HFFc6 (cell line): ENCODE measurements at places on chromosomes 6 and 20.

DNA sequence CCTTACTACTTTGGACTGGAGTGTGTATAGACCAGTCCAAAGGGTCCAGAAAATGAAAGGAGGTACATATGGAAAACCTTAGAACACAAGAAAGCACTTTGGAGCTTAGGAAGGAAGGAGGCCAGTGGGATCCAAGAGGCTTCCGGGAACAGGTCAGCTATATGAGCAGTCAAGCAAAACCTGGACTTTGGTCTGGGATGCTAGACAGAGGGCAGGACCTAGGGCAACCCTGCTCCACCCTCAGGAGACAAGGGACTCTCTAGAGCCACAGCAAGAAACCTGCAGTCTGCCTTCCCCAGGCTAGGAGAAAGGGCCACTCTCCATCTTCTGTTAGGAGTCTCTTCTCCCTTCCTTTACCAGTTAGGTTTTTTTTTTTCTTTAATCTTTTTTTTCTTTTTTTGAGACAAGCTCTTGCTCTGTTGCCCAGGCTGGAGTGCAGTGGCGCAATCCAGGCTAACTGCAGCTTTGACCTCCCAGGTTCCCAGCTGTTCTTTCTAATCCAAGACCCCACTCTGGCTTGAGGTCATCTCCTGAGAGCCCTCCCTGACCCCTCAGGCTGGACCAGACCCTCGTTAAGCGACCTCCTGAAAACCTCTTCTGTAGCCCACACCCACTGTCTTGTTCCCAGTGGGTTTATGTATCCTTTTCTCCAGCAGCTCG, 4.6 kb downstream of the KCNK5 start:
- DNase-seq = no peak

GRCh38 chr6:25608558-25609174, 43.3 kb upstream of the SCGN start:
- no peak for DNase-seq

GRCh38 chr20:32577657-32578056, 7.5 kb downstream of the NOL4L start:
- DNase-seq = no peak

DNA sequence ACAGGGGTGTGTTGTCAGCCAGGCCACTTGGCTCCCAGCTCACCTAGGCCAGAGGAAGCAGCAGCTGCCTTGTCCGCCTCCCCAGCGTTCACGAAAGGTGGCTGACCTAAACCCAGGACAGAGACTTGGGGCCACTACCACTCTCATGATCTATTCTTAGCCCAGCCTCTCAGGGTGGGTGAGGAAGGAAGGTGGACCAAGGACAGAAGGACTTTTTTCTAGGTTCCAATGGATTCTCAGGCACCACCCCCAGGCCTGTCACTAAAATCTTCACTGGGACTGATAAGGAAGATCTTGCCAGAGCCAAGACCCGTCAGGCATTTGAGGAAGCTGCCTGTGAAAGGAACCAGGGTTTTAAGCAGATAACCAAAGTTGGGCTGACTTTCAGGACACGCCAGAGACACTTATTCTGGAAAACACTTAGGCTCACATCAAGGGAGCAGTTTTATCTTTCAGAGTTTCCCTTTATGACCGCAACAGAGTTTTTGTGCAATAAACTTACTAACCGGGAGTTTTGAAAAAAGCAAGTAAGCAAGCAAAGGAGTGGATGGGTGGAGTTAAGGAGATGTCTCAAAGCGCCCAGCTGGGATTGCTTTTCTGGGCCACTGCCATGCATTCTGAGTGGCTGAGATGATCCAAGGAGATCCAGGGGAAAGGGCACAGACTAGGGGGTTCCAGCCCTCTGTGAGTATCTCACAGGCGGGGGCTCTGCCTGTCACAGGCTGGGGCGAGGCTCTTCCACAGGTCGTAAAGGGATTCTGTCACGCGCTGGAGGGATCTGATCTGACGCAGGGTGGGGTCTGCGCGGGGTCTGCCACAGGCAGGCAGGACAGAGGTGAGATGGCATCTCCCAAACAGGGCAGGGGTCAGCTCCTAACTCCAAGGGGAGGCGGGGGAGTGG, 989 bp downstream of the FITM2 start:
- DNase-seq = peak; percentile 56

DNA sequence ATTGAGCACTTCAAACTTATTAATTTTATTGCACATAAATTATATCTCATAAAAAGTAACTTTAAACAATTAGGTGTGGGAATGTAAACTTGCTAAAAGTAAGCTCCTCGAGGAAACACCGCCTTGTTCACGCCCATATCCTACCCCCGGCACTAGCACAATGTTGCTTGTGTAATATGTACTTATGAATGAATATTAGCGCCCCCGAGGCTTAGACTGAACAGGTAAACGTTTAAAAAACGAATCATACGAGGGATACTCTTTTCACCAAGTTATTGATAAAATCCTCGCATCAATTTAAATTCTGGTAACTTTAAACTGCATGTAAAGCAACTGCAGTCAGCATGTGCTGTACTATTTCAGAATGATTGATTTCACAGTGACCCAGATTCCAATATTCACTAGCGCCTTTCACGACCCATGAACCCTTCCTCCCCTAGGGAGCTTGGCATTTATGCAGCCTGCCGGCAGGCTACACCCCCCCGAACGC, 637 bp downstream of the TFB1M start:
- DNase-seq = no peak

DNA sequence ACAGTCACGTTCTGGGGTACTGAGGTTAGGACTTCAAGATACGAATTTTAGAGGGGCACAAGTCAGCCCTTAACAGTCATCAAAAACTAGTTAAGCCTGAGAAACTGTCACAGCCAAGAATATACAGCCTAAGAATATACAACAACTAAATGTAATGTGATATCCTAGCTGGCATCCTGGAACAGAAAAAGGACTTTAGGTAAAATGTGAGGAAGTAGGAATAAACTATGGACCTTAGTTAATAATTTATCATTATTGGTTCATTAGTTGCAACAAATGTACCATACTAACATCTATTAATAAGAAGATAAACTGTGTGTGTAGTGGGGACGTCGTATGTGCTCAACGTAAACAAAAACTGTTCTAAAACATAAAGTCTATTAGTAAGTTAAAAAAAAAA, 1.1 kb downstream of the PNISR start:
- no peak for DNase-seq

- DNase-seq = no peak
These were observed 2.1 kb downstream of the GNMT start for GRCh38 chr6:42962502-42963178.

- no peak for DNase-seq
These were observed 34.9 kb upstream of the ALDH8A1 start for GRCh38 chr6:134984821-134985220.

- peak; percentile 34 for DNase-seq
These were observed 330.8 kb upstream of the PREP start for GRCh38 chr6:105733556-105734162.

DNA sequence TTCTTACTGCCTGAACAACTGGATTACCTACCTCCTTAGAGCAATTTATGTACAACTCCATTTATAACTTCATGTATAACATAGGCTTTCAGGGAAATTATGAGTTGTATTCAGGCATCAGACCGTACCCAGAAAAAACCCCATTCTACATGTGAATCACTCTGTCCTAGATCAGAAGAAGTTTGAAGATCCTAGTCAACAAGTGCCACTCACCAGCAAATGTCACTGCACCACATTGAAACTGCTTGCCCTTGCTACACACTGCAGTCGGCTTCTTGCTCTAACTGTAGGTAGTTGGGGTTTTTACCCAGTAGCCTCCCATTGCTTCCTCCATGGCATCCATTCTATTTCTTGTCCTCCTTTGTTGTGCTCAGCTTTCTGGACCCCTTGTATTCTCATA, 132.4 kb downstream of the DNAH8 start:
- no peak for DNase-seq
